Left ventricle myocardium inferior (tissue), 1 donor: ENCODE measurements at places on chromosomes 1 and 21. TPM values are rescaled to one million over a fixed set of nuclear protein-coding genes. Genes with fewer than 3 reads are reported as not detected.

Gene SPATA1
- total RNA-seq: 0.66 TPM

Gene FBLIM1
- 89.1 TPM for total RNA-seq

DNA sequence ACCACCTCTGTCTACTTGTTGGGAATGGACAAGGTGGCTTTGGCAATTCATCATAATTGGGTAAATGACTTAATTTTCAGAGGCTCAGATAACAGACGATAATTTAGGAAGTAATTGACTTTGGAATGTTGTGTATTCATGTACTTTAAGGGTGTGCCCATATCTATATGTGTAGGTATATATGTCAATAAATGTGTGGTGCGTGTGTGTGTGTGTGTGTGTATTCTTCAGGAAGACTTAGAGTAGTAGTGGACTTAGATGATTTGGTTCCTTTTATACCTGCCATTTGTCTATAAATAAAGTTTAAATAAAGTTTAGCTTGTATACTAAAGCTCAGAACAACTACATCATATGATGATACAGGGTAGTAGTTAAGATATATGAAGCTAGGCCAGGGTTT, 20.0 kb upstream of the JUN start:
- no peak for DNase-seq

GRCh38 chr1:150703427-150703826, 6.5 kb upstream of the GOLPH3L start:
- DNase-seq: no peak

GRCh38 chr1:68516066-68516465, 19.2 kb upstream of the DEPDC1 start:
- no peak for DNase-seq

GRCh38 chr1:185645162-185645640, 89.0 kb upstream of the HMCN1 start:
- DNase-seq: no peak

DNA sequence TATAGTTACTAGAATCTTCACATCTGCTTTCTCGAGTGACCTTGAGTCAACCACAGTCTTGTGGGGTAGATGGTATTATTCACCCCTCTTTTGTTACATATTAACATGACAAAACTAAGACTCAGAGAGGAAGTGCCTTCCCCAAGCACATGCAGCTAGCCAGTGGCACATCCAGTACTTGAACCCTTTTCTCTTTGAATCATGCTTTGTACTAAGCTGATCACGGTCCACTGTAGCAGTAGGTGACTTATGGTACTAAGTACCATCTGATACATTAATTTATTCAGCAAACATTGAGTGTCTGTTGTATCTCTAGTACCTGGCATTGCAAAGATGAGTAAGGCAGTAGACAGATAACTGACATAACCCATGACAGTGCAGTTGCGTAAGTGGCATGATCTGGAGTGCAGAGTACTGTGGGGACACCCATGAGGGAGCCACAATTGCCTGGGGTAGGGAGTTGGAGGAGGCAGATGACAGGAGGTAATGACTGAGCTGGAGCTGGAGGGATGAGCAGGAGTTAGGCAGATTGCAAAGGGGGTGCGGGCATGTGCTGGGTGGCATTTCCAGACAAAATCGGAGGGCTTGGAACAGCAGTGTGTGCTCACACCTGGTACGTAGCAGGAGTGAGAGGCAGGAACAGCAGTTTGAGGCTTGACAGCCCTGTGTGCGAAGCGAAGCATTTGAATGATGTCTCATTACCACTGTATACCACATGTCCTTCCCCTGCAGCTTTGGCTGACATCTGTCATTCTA, 29.8 kb downstream of the UCK2 start:
- no peak for DNase-seq

DNA sequence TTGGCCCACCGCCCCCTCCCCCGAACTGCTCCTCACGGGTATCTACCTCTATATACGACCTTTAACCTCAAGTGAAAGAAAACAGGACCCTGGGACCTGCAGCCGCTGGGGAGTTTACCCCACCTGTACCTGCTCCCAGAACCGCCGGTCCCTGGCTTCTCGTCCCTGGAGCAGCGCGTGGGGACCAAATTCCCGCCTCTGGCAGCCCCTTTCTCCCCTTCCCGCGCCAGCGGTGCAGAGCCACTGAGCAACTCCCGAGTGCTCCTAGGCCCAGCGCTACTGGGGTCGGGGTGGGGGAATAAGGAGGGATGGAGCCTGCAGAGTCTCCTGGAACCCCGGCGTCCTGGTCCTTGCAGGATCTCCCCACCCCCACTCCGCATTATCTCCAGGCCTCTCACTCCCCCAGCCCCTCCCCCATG, 1.6 kb downstream of the SYT6 start:
- no peak for DNase-seq
